ENCODE measurements at places on chromosomes 16 and 17.

GRCh38 chr17:7582396-7583252, 1.0 kb upstream of the MPDU1 start:
- no peak for DNase-seq

GRCh38 chr16:683396-684070, 601 bp downstream of the JMJD8 start:
- DNase-seq: no peak

- DNase-seq: no peak
Measured at GRCh38 chr16:22843122-22843521, 29.2 kb downstream of the HS3ST2 start.

DNA sequence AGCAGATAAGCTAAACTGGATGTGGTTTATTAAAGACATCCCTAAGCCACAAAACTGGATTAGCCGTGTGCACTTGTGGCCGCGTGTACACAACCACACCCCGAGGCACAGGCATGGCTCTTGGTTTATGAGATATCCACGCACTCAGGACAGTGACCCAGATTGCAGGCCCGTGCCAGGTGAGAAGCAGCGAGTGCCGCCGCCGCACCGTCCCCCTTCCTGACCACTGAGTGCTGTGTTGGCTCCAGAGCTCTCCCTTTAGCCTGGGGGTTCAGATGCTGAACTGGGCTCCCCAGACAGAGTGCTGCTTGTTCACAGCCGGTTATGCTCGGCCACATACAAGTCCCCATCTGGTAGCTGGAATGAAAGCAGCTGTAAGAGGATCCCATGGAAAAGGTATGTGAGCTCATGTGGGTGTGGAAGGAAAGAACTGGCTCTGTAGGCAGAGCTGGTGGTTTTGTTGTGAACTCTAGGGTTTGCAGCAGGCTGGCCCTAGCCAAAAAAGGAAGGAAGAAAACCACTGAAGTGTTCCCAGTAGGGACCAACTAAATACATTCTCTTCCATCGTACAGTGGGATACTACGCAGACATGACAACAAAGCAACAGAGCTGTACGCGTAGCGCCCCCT, 29.5 kb downstream of the KNOP1 start:
- no peak for DNase-seq

DNA sequence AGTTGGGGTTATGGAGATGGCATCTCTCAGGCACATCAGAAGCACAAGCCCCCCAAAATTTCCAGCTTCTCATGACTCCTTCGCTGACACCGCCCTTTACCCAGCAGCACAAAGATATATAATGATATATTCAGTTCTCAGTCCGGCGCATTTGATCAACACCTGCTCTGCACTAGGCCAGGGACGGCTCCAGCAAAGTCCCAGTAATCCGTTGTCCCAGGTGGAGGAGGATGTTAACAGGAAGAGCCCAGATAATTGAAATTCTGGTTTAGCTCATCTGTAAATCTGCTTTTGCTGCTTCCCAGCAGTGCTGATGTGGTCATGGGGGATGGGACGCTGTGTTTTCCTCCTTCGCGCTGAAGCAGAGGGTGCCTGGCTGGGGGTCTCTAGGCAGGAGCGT, 131.5 kb downstream of the OR1D5 start:
- DNase-seq: no peak

DNA sequence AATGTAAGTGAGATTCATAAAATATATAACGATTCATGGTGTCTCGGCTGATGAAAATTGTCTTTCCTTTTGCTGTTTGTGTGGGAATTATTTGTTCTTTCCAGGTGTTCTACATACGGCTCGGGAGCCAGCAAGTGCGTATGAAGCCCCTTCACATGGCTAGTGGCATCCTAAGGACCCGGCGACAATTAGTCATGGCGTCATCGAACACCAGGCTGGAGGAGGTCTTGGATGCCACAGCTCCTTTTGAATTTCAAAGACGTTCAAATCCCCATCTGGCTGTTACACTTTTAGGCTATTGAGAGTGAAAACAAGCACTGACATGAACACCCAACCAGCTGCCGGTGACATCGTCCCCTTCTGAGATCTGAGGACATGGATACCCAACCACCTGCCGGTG, 397.7 kb upstream of the TNRC6C start:
- no peak for DNase-seq

DNA sequence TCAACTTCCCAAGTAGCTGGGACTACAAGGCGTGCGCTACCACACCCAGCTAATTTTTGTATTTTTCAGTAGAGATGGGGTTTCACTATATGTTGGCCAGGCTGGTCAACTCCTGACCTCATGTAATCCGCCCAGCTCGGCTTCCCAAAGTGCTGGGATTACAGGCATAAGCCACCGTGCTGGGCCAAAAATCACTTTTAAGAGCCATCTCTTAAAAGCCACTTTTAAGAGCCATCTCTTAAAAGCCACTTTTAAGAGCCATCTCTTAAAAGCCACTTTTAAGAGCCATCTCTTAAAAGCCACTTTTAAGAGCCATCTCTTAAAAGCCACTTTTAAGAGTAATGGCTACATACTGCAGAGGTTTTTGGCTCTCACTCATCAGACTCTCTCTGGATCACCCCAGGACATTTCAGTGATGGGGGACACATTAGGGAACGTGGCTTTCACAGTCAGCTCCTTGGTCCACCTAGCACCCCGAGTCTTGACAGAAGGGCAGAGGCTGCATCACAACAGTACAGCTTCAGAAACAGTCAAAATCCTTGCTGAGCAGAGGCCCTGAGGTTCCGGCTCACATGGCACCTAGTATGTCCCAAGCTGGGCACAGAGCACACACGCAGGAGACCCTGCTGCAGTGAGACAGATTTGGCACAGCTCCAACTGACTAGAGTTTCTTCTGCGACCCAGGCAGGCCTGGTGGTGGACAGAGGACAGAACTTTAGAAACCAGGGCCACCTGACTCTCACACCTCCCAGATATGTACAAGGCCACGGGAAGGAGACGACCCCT, 23.6 kb downstream of the RANBP10 start:
- no peak for DNase-seq

Data from fibroblast of skin of right quadriceps (primary cell).